ENCODE measurements at places on chromosomes 6 and 20.

DNA sequence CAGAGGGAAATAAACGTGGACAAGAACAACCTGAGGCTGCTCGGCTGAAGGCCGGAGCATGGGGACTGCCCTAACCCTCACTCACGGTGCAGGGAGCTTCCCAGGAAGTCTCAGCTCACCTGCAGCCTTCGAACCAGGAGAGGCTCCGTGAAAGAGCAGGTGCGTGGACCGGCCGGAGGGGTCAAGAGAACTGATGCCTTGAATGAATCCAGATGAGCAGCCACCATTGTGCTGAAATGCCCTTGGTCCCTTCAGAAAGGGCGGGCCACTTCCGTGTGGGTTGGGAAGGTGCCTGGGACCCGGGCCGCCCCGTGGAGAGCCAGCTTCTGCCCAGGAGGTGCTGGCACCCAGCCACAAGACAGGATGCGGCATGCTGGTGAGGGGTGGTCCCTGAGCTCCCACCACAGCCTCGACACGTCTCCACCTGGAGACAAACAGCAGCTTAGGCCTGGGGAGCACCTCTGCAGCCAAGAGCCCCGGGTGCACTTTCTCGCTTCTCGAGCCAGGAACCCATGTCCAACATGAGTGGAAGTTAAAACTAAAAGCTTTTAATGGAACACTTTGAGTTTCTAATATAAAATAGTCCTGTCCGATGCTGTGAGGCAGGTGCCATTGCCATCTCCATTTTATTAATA lies 83.5 kb downstream of the TTLL2 start:
- no peak for DNase-seq

- DNase-seq = no peak
These were observed 25.0 kb upstream of the SCGN start for GRCh38 chr6:25627001-25627400.

DNA sequence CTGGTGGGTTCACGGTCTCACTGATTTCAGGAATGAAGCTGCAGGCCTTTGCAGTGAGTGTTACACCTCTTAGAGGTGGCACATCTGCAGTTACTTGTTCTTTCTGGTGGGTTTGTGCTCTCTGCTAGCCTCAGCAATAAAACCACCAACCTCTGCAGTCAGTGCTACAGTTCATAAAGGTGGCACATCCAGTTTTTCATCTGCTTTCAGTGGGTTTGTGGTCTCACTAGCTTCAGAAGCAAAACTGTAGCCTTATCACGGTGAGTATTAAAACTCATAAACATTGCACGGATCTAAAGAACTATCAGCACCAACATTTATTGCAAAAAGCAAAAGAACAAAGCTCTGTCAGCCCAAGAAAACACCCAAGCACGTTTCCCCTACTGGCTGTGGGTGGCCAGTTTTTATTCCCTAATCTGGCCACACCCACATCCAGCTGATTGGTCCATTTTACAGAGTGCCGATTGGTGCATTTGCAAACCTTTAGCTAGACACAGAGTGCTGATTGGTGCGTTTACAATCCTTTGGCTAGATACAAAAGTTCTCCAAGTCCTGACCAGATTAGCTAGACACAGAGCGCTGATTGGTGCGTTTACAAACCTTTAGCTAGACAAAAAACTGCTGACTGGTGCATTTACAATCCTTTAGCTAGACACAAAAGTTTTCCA lies 3.4 kb upstream of the TMEM14C start:
- DNase-seq = no peak

GRCh38 chr20:39248171-39248861 lies 286.2 kb downstream of the DHX35 start:
- no peak for DNase-seq

DNA sequence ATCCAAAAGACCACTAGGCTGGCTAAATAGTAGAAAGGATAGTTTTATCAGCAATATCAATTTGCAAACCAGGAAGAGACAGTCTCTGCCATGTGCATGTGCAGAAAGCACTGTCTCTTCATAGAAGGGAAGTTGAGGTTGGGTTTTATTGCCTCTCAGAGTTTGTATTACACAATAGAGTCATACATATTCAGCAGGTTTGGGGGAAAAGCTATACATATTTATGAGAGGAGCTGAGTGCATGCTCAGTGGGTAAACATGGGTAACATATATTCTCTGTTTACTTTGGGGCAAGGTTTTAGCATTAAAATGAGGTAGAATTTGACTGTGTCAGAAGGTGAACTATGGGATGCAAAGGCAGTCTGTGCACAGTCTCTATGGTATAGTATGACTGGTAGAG lies 14.9 kb downstream of the TMEM170B start:
- DNase-seq = no peak

DNA sequence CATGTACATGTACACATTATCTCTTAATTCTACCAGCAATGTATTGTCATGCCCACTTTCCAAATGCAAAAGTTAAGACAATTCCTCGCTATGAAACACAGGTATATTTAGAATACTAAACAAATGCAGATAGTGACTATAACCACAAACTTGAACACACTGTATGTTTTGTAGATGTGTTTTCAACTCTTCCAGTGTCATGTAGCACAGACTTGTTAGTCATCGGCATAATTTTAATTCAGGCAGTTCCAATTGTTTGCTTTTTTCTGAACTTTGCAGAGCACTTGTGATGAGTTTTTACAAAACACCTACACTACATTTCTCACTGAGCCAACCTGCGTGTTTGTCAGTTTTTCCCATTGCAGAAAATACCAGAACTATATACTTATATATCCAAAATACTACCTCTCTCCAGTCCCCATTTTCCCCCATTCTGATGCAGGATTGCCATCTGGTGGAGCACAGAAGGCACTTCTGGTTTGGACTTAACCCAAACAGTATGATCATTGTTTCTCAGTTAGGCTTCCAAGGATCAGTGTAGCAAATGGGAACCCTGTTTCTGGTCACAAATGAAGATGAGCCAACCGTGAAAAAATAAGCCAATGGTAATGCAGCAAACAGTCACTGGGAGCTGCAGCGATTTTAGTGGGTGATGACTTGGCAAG lies 143.4 kb downstream of the ADGRB3 start:
- peak; percentile 26 for DNase-seq

GRCh38 chr6:145453376-145453775 lies 281.9 kb downstream of the EPM2A start:
- DNase-seq = no peak

DNA sequence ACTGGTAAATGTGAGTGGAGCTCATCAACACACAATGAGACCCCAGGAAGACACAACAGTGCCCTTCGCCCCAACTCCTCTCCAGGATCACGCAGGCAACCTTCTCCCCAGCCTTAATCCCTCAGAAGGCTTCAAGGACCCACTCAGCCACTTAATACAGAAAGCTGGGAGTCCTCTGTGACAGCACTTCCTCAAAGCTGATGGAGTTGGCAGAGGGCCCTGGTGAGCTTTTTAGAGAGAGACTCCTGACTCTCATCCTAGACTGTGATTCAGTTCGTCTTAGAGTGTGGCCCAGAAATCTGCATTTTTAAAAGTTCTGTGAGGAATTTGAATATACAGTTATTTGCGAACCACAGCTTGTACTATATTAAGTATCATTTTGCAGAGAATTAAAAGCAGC lies 187.7 kb downstream of the UST start:
- DNase-seq = no peak

- DNase-seq = no peak
These were observed 1.3 kb downstream of the OXT start for GRCh38 chr20:3072530-3073250.

DNA sequence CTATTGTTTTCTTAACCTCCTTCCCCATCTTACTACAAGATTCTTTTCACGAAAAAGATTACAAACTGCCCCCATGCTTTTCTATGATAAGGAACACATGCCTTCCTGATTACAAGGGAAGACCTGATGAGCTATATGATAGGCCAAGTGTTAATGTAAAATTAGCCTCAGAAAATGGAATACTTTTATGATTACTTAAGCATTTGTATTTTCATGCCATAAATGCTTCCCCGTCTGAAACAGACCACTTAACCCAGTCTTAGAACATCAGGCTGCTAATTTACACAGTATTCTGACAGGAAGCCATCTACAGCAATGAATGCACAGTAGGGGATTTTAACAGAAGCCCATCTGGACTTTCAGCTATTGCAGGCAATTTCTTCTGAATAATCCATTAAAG lies 274.9 kb downstream of the HAO1 start:
- no peak for DNase-seq

DNA sequence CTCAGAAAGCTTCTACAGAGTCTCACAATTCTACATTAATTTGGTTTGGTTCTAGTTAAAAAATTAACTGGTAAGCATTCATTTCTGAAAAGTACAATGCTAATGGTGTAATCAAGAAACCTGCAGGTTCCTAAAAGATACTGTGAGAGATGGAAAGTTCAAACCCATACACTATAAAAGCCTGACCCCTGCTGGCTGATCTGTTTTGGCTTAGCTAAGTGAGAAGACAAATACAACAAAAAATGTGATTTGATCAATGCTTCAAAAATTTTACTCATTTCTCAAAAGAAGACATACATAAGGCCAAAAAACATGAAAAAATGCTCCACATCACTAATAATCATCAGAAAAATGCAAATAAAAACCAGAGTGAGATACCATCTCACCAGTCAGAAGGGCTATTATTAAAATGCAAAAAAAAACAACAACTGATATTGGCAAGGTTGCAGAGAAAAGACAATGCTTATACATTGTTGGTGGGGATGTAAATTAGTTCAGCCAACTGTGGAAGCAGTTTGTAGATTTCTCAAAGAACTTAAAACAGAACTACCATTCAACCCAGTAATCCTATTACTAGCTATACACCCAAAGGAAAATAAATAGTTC lies 102.8 kb downstream of the MOXD1 start:
- peak; percentile 5 for DNase-seq

DNA sequence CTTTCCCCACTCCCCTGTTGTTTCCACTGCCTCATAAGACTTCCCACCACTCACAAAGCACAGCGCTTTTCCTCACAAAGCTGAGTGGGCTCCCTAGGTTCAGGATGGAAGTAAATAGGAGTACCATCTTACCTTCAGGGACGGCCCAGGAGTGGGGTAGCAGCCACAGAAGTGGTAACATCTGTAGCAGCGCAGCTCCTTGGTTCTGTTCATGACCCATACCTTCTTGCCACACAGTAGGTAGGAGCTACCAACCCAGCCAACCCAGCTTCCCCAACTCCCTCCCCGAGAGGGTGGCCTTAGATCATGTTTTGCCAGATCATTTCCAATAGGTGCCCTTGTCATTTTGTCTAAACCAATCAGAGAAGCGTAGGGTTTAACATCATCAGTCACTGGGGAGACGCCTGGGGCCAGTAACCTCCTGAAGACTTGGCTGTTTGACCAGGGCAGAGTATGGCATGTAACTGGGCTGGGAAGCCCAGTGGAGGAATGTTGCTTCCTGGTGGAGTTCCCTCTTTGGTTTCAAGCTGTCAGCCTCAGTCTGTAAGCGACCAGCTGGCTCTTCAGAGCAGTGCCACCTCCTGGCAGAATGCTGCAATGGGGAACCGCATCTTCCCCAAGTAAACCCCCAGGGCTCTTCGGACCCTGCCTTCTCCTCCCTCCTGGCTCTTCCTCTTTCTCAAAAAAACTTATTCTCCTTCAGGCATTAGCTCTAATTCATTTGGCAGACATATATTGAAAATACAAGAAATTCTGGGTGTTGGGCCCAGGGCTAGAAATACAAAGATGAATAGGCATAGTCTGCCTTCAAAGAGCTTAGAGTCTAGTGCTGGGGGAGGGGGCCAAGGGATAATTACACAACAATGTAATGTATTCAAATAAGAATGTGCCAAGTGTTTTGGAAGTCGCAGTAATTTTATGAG lies at the start of gene HLA-DMA:
HLA-DMA (minus strand) TSS at position 281 of the 923 bp plus-strand sequence; CDS start at position 220, 61 bp downstream.
- DNase-seq = peak; percentile 17

GRCh38 chr6:24972311-24972958 lies 36.7 kb upstream of the RIPOR2 start:
- DNase-seq = no peak

- no peak for DNase-seq
These were observed 54.9 kb upstream of the ZNF133 start for GRCh38 chr20:18233408-18233943.

DNA sequence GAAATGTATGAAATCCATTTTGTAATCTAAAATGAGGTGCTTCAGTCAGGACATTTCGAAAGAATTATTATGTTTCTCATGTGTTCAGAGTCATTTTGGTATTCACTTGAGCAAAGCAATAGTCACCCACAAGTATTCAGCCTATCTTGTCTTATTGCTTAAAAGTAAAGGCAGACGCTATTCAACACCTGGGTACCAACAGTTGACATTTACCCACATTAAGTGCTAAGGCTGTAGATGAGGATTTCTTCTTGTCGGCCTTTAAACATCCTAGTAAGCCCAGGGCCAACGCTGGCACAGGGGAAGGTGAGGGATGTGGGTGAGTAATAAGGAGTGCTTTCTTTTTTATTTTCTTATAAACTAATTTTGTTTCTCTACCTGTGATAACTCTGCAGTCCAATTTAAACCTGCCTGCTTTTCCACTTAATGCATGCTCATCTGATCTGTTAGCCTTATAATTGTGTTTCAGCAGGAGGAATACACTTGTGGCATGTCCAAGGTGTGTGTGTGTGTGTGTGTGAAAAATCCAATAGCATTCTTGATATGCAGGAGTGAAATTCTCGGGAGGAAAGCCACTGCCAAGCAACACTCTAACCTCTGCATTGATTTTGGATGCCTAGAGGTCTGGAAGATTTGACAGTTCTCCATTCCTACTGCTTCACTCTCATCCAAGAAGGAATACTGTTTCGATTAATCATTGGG lies 252.0 kb downstream of the SOX4 start:
- DNase-seq = no peak

DNA sequence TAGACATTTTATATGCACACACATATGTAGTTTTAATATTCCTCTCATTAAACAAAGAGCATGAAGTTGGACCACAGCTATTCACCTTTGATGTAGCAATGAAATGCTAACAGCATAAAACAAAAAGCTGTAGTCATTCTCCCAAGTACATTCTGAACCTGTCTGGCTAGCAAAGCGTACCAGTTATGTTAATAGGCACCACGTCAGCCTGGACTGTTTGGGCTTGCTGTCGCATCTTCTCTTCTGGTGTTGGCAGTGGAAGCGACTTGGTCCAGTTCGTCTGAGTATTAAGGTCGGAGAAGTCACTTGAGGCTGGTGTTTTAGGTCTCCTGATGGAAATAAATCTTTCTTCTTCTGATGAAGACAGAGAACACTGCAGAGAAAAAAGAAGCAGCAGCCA lies 42.8 kb downstream of the HEBP2 start:
- no peak for DNase-seq

GRCh38 chr6:166955865-166956443 lies 396 bp downstream of the RNASET2 start:
- peak; percentile 7 for DNase-seq

DNA sequence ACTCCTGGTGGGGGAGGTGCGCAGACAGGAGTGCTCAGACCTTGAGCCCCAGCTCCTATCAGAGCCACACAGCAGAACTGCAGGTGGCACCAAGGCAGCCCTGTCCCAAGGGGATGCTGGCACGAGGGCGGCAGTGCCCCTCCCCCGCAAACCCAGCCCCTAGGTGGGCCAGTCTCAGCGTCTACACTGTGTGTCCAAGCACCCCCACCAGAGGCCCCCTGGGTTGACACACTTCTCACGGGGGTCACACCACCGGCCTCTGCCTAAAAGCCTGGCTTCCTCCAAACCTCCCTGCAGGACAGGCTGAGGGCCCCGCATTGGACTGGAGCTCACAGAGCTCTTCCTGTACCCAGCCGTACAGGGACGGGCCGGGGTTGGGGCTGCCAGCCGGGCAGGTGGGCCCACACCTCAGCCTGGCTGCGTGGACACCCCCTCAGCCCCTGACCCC lies 8.1 kb downstream of the SLC2A4RG start:
- no peak for DNase-seq

GRCh38 chr20:8724884-8725283 lies 344.0 kb upstream of the PLCB4 start:
- no peak for DNase-seq

Data from SHP77 treated with DMSO at 0.1 percent for 48 hours (cell line).